ENCODE measurements at places on chromosomes 13 and 19. TPM values are rescaled to one million over a fixed set of nuclear protein-coding genes. Genes with fewer than 3 reads are reported as not detected.
A peak's percentile ranks its signal among the peaks of the same experiment; 100 is the strongest.

The RXFP2 gene
- 2.2 TPM for total RNA-seq

The ATP4A gene
- not detected for total RNA-seq

GRCh38 chr19:13017306-13018034, 22.2 kb downstream of the NFIX start:
- H3K27ac ChIP-seq, result peak overlapping the region; percentile 83
- H3K4me3 ChIP-seq, result no peak overlapping the region
- no peak for DNase-seq

- H3K4me3 ChIP-seq, result no peak overlapping the region
- no peak overlapping the region for H3K27ac ChIP-seq
- peaks cover 15% of the 10 kb centered on the region for H3K4me1 ChIP-seq
- no peaks in the 10 kb centered on the region for H3K36me3 ChIP-seq
- no peak for DNase-seq
Measured at GRCh38 chr13:77298426-77298825, 28.5 kb downstream of the MYCBP2 start.

GRCh38 chr13:62358646-62358932, 942.9 kb upstream of the PCDH20 start:
- no peak for DNase-seq
- H3K27me3 ChIP-seq, result no peaks in the 10 kb centered on the region
- H3K36me3 ChIP-seq, result no peaks in the 10 kb centered on the region

The KCNJ14 gene
- total RNA-seq, result 4.1 TPM

The FXYD3 gene
- total RNA-seq, result 33.9 TPM

The ICAM5 gene
- total RNA-seq, result 2.7 TPM

- H3K27ac ChIP-seq, result no peak overlapping the region
- no peaks in the 10 kb centered on the region for H3K27me3 ChIP-seq
Measured at GRCh38 chr13:67052550-67053490, 177.3 kb downstream of the PCDH9 start.

The ZNF154 gene
- total RNA-seq, result 0.22 TPM

The C1QTNF9B gene
- total RNA-seq, result not detected

DNA sequence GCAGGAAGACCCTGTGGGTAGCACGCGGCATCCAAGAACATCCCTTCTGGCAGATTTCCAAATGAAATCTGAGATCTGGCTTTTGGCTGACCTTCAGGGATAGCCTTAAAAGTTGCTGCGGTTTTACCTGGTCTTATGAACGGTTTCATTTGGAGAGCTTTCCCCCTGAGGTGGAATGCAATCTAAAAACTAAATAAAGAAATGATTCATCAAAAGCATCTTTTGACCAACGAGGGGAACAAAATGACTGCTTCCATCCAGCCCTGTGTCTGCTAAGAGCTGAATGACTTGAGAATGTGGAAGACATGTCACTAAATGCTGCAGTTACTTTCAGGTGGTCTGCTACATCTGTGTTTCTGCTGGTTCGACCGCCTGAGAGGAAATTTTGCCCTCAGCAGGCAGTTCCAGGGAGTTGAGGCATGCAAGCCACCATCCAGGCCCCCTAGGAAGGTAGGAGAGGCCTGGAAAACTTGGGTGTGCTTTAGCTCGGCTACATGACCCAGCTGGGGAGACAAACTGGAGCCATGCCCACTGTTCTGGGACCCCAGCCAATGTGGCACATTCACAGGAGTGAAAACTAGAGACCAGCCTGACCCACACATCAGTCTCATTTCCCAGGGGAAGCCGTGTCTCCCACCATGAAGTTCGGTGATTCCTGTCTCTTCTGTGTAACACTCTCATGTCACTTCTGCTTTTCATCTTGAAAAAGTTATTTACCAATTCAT, 175.1 kb upstream of the KL start:
- H3K27ac ChIP-seq, result no peak overlapping the region
- H3K4me3 ChIP-seq, result no peak overlapping the region
- no peak for DNase-seq

GRCh38 chr19:15421721-15422260, 3.0 kb upstream of the AKAP8L start:
- H3K4me3 ChIP-seq, result no peak overlapping the region
- peaks cover 15% of the 10 kb centered on the region for H3K4me1 ChIP-seq
- H3K27me3 ChIP-seq, result no peaks in the 10 kb centered on the region

DNA sequence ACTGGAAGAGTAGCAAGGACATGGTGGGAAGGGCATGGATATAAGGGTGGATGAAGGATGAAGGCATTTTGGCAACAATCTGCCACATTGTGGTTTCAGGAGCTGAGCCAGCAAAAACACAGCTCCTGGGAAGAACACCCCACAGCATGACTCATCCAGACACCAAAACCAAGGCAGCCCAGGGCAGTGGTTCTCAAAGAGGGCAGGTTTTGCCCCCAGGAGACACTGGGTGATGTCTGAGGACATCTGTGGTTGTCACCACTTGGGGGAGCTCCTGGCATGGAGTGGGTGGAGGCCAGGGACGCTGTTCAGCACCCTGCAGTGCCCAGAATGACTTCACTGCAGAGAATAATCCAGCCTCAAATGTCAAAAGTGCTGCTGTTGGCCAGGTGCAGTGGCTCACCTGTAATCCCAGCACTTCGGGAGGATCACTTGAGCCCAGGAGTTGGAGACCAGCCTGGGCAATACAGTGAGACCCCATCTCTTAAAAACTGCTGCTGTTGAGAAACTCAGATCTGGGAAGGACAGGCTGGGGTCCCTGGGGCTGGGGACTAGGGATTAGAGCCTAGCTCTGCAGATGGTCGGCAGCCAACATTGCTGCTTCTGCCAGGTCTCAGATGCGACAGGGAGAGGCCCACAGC, 16.1 kb downstream of the ZFR2 start:
- no peaks in the 10 kb centered on the region for H3K4me1 ChIP-seq
- no peak for DNase-seq
- no peaks in the 10 kb centered on the region for H3K27me3 ChIP-seq
- H3K4me3 ChIP-seq, result no peak overlapping the region
- no peak overlapping the region for H3K27ac ChIP-seq
- no peaks in the 10 kb centered on the region for H3K36me3 ChIP-seq

The ZNF534 gene
- not detected for total RNA-seq

DNA sequence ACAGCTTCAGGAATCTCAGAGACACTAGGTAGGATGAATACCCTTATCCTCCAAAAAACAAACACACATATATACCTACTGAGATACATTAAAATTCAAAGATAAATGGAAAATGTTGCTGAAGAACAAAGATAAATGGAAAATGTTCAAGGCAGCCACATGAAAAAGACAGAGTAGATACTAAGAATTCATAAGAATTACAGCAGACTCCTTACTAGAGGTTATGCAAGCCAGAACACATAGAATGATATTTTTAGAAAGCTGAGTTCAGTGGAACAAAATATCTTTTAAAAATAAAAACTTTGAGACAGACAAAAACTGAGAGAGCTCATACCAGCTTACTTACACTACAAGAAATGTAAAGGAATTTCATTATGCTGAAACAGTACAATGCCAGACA, 35.6 kb downstream of the UCHL3 start:
- no peaks in the 10 kb centered on the region for H3K27me3 ChIP-seq
- no peak for DNase-seq
- H3K27ac ChIP-seq, result no peak overlapping the region
- H3K4me1 ChIP-seq, result no peaks in the 10 kb centered on the region
- H3K4me3 ChIP-seq, result no peak overlapping the region
- H3K36me3 ChIP-seq, result peaks cover 30% of the 10 kb centered on the region

DNA sequence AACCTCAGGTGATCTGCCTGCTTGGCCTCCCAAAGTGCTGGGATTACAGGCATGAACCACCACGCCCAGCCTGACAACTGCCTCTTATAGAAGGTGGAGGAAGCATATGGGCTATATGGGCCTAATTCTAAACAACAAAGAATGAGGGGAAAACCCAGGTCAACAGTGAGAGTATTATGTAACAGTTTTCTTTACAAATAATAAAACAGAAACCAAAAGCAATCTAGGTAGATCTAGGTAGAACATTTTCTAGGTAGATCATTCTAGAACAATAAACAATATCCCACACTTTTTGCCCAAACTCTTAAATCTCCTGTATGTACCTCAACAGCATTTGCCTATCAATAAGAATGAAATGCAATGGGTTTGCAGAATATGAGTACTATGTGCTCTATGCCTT, 267.4 kb downstream of the ABCC4 start:
- no peaks in the 10 kb centered on the region for H3K4me1 ChIP-seq
- H3K36me3 ChIP-seq, result no peaks in the 10 kb centered on the region
- no peak overlapping the region for H3K27ac ChIP-seq
- H3K4me3 ChIP-seq, result no peak overlapping the region
- no peaks in the 10 kb centered on the region for H3K27me3 ChIP-seq
- DNase-seq, result no peak

DNA sequence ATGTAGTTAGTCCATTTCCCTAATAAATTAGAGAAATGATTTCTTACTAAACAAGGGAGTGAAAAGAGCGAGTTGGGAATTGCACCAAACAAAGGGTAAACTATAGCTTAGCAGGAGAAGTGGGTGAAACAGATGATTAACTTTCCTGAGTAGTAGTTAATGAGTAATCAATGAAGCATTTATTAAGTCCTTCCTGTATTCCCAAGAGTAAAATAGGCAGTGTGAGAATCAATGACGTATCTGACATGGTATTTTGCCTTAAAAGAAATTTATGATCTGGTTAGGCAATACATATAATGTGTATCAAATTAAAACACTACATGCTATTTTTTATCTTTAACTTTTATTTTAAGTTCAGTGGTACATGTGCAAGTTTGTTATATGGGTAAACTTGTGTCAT, 142.8 kb downstream of the KLF5 start:
- no peaks in the 10 kb centered on the region for H3K36me3 ChIP-seq
- no peak overlapping the region for H3K4me3 ChIP-seq
- no peaks in the 10 kb centered on the region for H3K27me3 ChIP-seq
- no peak for DNase-seq
- no peak overlapping the region for H3K27ac ChIP-seq

DNA sequence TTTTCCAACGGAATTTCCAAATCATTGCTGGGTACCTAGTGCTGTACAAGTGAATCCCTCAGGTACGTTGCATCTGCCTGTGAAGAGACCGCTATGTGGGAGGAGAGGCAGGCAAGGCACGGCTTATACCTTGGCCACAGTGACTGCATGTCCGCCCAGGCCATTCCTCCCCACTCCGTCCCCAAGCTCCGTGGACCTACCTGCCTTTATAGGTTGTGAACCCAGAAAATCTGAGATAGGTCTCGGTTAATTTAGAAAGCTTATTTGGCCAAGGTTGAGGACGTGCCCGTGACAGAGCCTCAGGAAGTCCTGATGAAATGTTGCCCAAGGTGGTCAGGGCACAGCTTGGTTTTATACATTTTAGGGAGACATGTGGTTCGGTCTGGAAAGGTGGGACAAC, 218.5 kb upstream of the TSHZ3 start:
- no peak overlapping the region for H3K27ac ChIP-seq
- no peak overlapping the region for H3K4me3 ChIP-seq
- no peak for DNase-seq
- H3K4me1 ChIP-seq, result no peaks in the 10 kb centered on the region

DNA sequence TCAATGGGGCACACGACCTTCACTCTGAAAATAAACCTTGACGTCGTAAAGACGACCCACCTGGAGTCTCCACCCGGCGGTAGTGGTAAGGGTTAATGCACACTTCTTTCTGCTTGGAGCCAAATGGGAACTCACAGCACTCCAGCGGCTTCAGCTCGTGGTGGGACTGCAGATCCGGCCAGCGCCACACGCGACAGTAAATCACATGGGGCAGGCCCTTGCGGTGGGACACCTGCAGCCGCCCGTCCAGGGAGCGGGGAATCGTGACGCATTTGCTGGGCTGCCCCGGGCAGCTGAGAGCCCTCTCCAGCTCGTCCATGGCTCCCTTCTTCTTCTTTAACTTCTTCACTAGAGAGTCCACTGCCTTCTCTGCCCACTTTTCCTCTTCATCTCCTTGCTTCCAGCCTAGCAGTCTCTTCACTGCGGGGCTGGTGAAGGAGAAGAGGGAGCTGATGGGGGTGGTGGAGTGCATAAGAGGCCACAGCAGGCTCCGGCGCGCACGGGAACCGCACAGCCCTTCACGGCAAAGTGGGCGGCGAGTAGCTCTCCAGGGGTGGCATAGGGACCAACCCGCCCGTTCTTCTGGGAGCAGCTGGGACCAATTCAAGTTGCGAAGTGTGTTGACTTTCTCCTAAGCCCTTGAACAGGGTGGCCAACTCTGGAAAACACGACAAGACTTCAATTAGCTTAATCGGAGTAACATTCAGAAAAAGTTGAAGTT, 40.7 kb downstream of the SMAD9 start:
- no peak overlapping the region for H3K4me3 ChIP-seq
- H3K4me1 ChIP-seq, result no peaks in the 10 kb centered on the region
- no peaks in the 10 kb centered on the region for H3K27me3 ChIP-seq
- DNase-seq, result no peak
- H3K27ac ChIP-seq, result no peak overlapping the region
- no peaks in the 10 kb centered on the region for H3K36me3 ChIP-seq

The TEX101 gene
- not detected for total RNA-seq

DNA sequence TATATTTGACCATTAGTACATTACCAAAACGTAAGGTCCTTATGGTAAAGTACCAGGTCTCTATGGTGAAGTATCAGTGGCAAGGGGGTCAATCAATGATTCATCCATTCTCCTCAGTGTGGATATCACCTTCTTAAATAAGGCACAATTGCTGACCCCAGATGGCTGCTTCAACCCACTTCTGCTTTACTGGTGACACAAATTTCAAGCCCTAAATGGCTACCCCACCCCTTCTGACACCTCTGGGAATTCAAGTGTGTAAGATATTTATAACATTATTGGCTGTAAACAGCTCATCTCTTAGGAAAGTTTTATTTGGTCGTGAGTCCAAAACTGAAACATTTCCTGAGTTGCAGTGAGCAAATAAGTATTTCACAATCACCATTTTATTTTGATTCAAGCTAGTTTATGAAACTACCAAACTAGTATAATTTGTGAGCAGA, 7.9 kb upstream of the WBP4 start:
- H3K27ac ChIP-seq, result peak overlapping the region; percentile 55
- H3K4me1 ChIP-seq, result peaks cover 22% of the 10 kb centered on the region
- no peak for DNase-seq
- H3K27me3 ChIP-seq, result no peaks in the 10 kb centered on the region

GRCh38 chr13:95411428-95412040, 110.3 kb upstream of the ABCC4 start:
- no peak for DNase-seq
- no peaks in the 10 kb centered on the region for H3K4me1 ChIP-seq
- no peak overlapping the region for H3K4me3 ChIP-seq
- H3K36me3 ChIP-seq, result no peaks in the 10 kb centered on the region
- no peaks in the 10 kb centered on the region for H3K27me3 ChIP-seq

The MISP gene
- not detected for total RNA-seq

The MAP3K10 gene
- 24.6 TPM for total RNA-seq

DNA sequence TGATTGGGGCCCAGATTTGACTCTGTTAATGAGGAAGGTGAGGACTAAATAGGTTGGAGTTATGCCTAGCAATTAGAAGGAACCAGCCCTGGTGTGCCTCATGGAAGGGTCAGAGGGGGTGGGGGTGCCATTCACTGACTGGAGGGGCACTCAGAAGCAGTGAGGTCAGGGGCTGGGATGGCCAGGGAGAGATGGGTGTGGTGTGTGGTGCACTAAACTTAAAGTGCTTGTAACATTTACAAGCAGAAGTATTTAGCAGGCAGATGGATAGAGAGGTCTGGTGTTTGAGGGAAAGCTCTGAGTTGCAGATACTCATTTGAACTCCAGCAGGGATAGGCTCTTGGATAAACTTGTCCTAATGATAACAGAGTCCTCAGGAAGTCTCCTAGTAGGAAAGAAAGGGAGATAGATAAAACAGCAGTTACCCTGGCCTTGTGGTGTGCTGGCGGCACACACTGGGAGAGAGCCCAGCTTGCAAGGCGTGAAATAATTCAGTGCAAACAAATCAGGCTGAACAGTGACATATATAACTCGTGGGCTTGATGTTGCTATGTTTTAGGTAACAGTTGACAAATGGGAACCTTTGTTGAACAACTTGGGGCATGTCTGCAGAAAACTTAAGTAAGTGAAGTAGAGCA, 20.0 kb upstream of the UPF3A start:
- peaks cover 96% of the 10 kb centered on the region for H3K36me3 ChIP-seq
- H3K4me3 ChIP-seq, result no peak overlapping the region
- no peak overlapping the region for H3K27ac ChIP-seq
